ENCODE measurements at places on chromosomes 12 and 14. TPM values are rescaled to one million over a fixed set of nuclear protein-coding genes. Genes with fewer than 3 reads are reported as not detected.

DNA sequence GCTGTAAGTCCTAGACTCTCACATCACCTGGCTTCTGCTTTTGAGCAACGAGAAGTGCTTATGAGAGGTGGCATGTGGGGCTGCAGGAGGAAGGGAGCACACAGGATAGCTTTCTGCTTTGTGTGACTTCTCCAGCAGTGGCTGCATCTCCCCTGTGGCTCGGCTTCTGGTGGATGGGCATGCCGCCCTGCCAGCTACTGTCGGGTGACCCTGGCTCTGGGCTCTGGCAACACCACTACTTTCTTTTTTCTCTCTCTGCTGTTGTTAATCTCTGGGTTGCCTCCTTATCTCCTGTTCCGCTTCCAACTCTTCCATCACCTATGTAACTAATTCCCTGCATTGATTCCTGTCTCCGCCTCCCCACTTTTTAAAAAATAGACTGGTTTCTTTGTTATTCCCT, 209.1 kb upstream of the DAAM1 start:
- H3K4me1 ChIP-seq: no peaks in the 10 kb centered on the region
- H3K4me3 ChIP-seq: no peak overlapping the region
- H3K27ac ChIP-seq: no peak overlapping the region

The BCAT1 gene
- 5.8 TPM for total RNA-seq

- H3K27me3 ChIP-seq: no peaks in the 10 kb centered on the region
- DNase-seq: no peak
- H3K27ac ChIP-seq: no peak overlapping the region
- no peaks in the 10 kb centered on the region for H3K4me1 ChIP-seq
- H3K4me3 ChIP-seq: no peak overlapping the region
Observed at GRCh38 chr12:17640615-17641014, 449.4 kb downstream of the RERGL start.

The IQSEC3 gene
- not detected for total RNA-seq

GRCh38 chr14:38302034-38302433, 46.1 kb upstream of the CLEC14A start:
- no peak for DNase-seq
- no peaks in the 10 kb centered on the region for H3K4me1 ChIP-seq
- H3K27ac ChIP-seq: no peak overlapping the region
- H3K36me3 ChIP-seq: no peaks in the 10 kb centered on the region
- H3K27me3 ChIP-seq: no peaks in the 10 kb centered on the region

DNA sequence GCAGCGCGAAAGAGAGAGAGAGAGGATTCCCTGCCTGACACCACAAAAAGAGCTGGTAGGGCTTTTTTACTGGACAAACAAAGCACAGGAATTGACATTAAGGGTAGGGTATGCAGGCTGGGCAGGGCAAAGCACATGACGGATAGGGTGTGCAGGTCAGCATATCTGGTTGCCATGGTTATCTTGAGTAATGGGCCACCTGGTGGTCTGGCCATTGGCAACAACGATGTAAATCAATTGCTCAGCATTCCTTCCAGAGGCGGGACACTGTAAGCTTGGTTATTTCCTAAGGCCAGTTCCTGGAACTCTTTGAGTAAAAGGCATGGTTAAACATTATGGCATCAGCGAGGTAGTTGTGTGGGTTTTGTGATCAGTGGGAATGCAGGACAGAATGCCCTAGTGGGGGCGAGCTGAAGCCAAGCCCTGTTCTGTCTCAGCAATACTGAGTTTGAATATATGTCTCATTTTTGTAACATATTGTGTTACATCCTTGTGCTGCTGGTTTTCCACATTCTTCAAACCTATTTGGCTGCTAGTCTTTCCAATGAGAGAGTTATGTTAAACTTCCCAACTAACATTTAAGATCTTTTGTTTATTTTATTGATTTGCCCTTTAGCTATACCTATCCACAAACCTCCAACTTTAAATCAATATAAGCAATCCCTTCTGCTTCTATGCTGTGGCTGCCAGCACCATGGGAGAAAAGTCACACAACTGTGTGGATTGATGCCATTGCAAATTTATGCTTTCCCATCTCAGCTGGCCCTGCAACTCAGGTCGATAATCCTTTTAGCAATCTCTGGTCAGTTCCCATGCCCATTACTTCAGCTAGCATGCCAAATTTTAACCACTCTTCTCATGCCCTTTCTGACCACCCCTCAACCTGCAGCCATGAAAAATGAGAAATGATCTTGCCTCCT, 396.7 kb upstream of the PDE3A start:
- no peaks in the 10 kb centered on the region for H3K27me3 ChIP-seq
- DNase-seq: no peak
- H3K27ac ChIP-seq: no peak overlapping the region
- H3K36me3 ChIP-seq: no peaks in the 10 kb centered on the region
- no peak overlapping the region for H3K4me3 ChIP-seq
- no peaks in the 10 kb centered on the region for H3K4me1 ChIP-seq

The PRPH gene
- total RNA-seq: 0.39 TPM

GRCh38 chr12:101642115-101643067, 47.6 kb downstream of the MYBPC1 start:
- no peak overlapping the region for H3K27ac ChIP-seq
- DNase-seq: no peak
- no peaks in the 10 kb centered on the region for H3K4me1 ChIP-seq
- peaks cover 4% of the 10 kb centered on the region for H3K27me3 ChIP-seq

GRCh38 chr12:120439646-120440247, 1.8 kb downstream of the COX6A1 start:
- no peak for DNase-seq
- peaks cover 7% of the 10 kb centered on the region for H3K36me3 ChIP-seq
- no peaks in the 10 kb centered on the region for H3K27me3 ChIP-seq
- H3K27ac ChIP-seq: no peak overlapping the region
- H3K4me1 ChIP-seq: peaks cover 11% of the 10 kb centered on the region

- H3K4me1 ChIP-seq: 0 out of 2 replicates have a peak, but pooled peaks cover 3% of the 10 kb centered on the region
- no peak overlapping the region for H3K27ac ChIP-seq
- H3K36me3 ChIP-seq: no peaks in the 10 kb centered on the region
- H3K27me3 ChIP-seq: peaks cover 6% of the 10 kb centered on the region
Observed at GRCh38 chr12:98814254-98814653, 169.2 kb downstream of the APAF1 start.

DNA sequence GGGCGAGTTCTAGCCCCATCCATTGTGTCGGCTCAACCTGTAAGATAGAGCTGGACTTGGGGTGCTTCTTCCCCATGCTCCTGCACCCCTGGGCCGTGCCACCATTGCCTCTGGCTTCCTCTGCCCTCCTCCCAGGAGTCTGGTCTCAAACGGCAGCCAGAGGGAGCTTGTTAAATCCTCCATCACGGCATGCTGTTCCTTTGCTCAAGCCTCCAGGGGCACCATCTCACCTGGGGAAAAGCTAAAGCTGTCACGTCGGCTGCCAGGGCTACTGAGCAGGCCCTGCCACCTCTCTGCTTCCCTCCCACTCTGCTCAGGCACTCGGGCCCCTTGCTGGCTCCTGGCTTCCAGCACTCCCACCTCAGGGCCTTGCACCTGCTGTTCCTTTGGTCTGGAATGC, 140.4 kb downstream of the RBM19 start:
- no peaks in the 10 kb centered on the region for H3K4me1 ChIP-seq
- no peaks in the 10 kb centered on the region for H3K27me3 ChIP-seq
- H3K36me3 ChIP-seq: no peaks in the 10 kb centered on the region
- no peak overlapping the region for H3K27ac ChIP-seq
- DNase-seq: no peak

DNA sequence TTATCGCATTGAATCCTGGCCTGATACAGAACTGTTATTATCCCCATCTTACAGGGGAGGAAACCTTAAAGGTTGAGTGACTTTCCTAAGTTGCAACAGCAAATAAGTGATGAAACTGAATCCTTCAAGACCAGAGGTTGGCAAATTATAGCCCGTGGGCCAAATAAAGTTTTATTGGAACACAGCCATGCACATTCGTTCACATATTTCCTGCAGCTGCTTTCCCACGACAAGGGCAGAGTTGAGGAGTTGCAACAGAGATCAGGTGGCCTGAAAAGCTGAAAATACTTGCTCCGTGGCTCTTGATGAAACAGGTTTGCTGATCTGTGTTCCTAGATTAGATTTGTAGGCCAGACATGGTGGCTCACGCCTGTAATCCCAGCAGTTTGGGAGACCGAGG, 126.7 kb downstream of the PHETA1 start:
- H3K27ac ChIP-seq: no peak overlapping the region
- H3K4me3 ChIP-seq: no peak overlapping the region
- H3K36me3 ChIP-seq: no peaks in the 10 kb centered on the region
